Stimulated activated CD4-positive, alpha-beta T cell treated with anti-CD3 and anti-CD28 coated beads, Interleukin-12 subunit alpha, Interleukin-12 subunit beta, amount 100 ng/mL, for 4 hours (primary cell): ENCODE measurements at places on chromosomes 11 and 22.

- no peak for DNase-seq
Measured at GRCh38 chr22:38124236-38124974, 13.9 kb upstream of the BAIAP2L2 start.

- peak; percentile 25 for DNase-seq
Measured at GRCh38 chr22:45240104-45240809, 437 bp downstream of the KIAA0930 start.

DNA sequence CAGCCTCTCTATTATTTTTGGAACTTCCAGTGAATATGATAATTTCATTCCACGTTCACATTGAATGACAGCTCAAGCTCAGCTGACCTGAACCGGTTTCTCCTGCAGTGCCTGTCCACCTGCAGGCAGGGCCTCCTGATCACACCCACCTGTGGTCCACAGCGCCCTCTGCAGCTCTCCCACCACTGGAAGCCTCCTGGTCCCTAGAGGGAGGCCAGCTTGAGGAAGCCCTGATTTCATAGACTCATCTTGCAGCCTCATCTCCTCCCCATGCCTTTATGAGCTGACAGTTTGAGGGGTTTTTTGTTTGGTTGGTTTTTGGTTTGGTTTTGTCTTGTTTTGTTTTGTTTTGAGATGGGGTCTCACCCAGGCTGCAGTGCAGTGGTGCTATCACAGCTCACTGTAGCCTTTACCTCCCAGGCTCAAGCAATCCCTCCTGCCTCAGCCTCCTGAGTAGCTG lies 29.9 kb upstream of the MALAT1 start:
- no peak for DNase-seq

DNA sequence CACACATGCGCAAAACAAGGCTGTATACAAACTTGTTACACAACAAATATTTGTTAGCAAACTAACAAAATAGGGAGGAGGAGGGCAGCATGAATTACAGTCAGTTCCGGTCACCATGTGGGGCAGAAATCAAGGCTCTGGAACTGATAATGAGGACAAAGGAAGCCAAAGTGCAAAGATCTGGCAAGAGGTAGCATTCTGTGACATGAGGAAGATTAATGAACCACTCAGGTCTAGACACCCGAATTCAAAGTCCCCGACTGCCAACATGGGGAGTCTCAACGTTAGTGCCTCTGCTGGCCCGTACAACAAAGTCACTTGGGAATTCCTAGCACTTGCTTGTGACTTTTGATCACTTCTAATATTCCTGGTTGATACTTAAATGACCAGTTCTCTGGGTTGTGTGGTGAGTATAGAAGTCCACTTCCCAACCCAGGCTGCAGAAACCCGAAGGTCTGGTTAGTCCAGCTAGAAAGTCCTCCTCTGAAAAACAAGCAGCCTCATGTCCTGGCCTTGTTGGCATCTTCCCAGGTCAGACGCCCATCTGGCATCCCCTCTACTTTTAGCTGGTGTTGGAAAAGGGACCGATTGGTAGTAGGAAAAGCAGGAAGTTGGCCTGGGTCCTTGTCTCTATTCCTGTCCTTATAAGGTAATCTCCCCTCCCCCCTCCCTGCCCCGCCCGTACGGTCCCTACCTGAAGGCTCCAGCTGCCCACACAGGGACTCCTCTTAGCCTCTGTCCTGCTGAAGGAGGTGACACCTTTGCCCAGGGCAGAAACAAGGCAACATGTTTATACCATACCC lies 1.6 kb downstream of the SUN2 start:
- DNase-seq: no peak

GRCh38 chr11:12207384-12208150 lies 97.2 kb downstream of the MICAL2 start:
- peak; percentile 31 for DNase-seq

- no peak for DNase-seq
Measured at GRCh38 chr11:83151274-83151977, 5.5 kb upstream of the PCF11 start.

- DNase-seq: no peak
Measured at GRCh38 chr11:69718147-69718546, 14.3 kb upstream of the FGF19 start.

DNA sequence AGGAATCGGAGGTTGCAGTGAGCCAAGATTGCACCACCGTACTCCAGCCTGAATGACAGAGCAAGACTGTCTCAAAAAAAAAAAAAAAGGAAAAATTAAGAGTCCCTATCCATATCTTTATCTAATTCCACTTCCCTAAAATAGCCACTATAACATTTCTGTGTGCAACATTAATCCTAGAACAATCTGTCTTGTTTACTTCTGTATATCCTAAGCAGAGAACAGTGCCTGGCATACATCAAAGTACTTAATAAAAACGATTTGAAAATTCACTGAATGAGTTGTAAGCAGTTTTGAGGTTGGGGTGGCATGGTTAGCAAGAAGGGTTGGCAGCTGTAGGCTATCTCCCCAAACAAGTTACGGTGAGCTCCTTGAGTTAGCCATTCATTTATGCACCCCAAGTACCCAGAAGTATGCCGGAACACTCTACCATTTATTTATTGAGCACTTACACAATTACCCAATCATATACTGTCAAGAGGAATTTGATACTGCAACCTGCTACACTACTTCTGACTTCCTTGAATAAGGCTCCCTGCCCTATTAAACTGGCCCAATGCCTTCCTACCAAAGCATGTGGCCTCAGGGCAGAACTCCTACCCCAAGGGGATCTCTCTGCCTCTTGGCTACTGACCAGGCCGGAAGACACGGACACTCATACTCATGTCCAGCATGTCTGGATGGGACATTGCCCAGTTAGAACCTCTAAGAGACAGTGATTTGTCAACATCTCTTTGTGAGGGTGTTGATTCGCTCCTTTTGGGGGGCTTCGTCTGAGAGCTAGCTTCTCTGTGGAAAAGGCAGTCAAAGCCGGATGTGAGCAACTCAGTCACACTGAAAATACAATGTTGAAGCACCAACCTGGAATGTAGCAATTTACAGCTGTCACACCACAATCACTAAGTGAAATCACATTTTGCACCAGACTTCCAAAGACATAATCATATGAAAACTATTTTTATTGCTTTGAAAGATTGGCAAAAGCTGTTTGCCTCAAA lies 16.3 kb upstream of the TMEM41B start:
- DNase-seq: no peak
